ENCODE measurements at places on chromosomes 5 and 9.
A peak's percentile ranks its signal among the peaks of the same experiment; 100 is the strongest.

DNA sequence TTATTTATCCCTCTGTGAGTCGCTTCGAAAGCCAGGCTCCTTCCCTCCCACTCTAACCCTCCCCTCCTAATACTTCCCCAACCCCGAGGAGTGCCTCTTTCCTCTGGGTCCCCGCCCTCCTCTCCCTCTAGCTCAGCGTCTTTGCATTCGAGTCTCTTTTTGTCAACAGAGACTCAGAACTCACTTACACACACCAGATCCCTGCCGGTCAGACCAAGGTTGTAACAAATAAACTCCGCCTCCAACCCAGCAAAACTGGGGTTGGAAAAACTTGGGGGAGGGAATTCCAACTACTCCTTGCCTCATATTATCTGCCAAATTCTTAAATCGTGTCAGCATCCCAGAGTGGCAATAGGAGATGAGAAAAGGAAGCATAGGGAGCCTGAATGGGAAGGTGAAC lies at the start of gene HTR1A:
HTR1A (minus strand) TSS at position 167 of the 400 bp plus-strand sequence. CDS start 726 bp downstream, outside the sequence.
- DNase-seq: peak; percentile 48

DNA sequence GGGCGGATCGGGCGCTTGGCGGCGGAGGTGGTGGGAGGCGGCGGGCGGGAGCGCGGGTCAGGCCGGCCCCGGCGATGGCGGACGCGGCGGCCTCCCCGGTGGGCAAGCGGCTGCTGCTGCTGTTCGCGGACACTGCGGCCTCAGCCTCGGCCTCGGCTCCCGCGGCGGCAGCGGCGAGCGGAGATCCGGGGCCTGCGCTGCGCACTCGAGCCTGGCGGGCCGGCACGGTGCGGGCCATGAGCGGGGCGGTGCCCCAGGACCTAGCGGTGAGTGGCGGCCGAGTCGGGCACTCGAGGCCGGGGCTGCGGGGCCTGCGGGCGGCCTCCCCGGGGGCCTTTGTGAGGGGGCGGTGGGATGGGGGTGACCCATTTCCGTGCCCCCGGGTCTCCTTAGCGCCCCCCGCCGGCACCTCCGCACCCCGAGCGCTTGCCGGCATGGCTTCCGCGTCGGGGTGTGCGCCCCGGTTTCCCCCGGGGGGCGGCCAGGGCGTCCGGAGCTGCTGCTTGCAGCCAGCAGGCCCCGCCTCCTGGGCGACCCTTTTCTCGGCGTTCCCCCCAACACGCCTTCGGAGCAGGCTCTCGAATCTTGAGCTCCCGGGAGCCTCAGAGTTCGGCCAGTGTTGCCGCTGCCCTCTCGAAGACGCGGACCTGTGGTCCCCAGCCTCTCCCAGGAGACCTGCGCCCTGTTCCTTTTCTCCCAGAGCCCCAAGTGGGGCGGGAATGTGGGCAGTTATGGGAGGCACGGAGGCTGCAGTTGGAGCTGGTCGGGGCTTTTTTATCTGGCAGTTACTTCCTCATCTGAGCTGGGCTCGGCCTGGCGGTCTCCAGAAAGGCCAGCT lies 456 bp downstream of the KDM3B start:
- DNase-seq: peak; percentile 56

- DNase-seq: peak; percentile 35
Observed at GRCh38 chr9:94980947-94981722, 254.6 kb downstream of the AOPEP start.

DNA sequence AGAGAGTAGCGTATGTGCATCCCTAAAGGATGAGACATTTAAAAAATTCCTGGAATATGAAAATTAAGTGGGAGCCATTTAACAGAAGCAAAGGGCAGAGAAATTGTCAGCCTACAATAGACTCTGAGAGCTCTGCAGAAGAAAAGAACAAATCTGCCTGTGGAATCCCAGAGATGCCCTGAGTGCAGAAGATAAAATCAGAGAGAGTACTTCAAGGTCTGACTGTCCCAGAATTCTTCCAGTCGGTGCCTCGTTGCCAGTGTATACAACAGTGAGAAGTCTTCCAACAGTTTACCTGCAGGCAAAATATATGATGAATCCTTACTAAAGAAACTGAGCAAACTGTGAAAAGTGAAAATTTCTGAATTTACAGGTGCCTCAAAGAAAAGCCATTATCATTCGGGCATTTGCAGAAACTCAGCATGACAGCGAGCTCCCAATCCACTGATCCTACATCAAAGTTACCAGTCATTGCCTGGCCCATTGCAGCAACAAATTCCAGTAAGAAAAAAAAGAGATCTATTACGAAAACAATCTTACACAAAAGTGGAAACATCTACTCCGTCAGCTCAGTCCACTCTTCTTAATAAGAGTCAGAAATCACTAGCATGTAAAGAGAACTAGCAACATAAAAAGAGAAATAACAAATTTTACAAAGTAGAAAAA lies 92.8 kb upstream of the VCAN start:
- no peak for DNase-seq

DNA sequence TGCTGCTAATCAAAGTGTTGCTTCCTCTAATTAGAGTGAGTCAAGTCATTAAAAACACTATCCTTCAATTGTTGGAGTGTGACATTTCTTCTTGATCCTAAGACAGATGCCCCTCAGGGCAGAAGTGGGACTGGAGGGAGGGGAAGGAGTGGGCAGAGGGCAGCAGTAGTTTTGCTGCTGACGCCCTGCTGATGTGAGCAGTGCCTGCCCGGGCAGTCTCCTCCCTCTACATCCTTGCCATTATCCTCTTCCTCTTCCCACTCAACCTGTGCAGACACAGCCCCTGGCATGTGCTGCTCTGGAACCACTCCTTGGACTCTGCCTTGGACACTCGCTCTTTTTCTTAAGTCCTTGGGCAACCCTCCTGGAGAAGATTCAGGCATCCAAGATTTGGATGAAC lies 232.5 kb downstream of the HSPA4 start:
- no peak for DNase-seq

DNA sequence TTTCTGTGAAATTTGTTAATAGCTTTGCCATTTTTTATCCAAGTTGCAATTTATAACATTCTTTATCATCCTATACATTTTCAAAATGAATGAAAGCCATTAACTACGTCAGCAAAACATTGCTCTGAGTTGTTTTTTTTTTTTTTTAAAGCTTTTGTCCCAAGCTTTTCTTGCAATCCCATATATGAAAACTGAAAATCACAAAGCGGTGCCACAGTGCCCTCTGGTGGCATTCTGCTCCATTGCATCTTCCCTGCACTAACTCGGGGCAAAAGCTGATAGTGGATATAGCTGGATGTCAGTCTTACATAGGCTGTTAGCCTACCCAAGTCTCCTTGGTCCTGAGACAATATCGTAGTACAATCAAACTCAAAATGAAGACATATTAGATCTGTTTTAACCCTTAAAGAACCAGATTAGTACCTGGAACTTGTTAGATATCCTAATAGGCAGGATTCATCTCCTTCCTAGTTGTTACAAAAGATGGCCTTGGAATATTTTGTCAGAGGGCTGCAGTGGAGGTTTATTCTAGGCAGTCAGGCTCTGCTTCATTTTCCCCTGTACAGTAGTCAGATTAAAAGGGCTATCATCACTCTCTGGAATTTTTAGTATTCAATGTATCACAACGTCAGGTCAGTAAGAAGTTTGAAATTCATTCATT lies 669.9 kb downstream of the PTPRD start:
- DNase-seq: peak; percentile 69

DNA sequence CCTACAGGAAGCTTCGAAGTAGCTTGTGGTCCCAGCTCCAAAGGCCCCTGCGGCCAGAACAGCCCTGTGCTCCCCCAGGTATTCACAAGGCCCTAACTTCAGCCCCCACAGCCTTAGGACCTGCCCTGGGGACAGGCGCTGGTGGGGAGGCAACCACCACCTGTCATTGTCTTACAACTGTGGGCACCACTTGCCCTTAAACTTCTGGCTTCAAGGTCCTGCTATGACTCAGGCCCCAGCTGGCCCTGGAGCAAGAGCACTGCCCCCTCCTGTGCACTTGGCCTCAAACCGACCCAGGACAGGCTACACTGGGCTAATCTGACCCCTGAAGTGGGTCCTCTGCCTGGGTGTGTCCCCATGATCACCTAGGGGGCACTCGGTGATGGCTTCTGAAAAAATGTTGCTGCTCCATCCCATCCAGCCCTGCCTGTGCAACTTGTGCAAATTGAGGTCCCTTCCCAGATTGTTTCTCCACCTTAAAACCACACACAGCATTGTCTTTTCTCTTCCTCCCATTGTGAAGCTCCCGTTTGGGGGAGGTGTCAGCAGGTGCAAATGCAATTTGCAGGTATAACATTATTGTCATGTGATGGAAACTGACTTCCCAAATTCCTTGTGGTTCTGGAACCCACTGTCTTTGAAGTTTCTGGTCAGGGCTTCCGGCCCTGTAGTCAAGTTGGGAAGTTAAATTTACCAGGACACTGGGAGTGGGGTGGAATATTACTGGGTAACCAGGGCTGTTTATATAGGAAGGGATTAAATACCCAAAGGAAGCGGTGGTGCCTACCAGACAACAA lies 1.1 kb upstream of the PROB1 start:
- DNase-seq: no peak

- DNase-seq: no peak
Observed at GRCh38 chr5:39775086-39775796, 350.5 kb upstream of the DAB2 start.

DNA sequence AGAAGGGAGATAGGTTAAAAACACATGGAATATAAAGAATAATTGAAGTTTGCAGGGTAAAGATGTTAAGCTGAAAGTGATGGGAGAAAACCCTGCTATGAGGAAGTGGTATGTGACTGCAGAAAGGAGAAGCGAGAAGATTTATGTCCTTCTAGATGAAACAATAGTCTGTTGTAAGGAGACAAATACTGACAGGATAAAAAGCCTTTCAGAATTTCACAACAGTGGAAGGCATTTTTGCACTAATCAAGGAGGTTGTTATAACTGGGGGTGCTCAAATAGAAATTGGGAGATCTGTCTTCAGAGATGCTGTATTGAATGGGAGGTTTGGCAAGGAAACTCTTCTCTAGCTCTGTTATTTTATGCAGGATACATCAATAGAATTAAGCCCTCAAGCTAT lies 69.6 kb downstream of the NMUR2 start:
- DNase-seq: no peak

DNA sequence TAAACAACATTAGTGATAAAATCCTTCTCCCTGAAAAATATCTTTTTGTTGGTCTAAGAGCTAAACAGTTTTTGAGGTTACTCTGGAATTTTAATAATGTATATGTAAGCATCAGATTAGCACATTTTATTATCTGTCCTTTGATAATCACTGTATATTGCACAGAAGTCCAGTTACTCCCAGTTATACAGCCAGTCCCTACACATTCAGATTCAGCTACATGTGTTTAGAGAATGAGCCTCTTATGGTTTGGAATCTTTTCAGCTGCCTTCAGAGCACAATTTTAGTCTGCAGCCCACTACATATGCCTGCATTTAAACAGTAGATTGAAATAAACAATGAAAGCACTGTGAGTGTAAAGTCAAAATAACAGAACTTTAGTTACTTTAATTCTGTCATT lies 438.2 kb downstream of the ARHGEF28 start:
- DNase-seq: no peak

Measured in WERI-Rb-1 (cell line).